ENCODE measurements at places on chromosomes 12 and 14.

GRCh38 chr12:51971679-51972421 lies 20.4 kb downstream of the ACVR1B start:
- DNase-seq, result no peak

- no peak for DNase-seq
Observed at GRCh38 chr14:73833034-73833433, 18.6 kb upstream of the PTGR2 start.

- DNase-seq, result peak; percentile 43
Observed at GRCh38 chr12:109461846-109462756, 15.0 kb downstream of the KCTD10 start.

DNA sequence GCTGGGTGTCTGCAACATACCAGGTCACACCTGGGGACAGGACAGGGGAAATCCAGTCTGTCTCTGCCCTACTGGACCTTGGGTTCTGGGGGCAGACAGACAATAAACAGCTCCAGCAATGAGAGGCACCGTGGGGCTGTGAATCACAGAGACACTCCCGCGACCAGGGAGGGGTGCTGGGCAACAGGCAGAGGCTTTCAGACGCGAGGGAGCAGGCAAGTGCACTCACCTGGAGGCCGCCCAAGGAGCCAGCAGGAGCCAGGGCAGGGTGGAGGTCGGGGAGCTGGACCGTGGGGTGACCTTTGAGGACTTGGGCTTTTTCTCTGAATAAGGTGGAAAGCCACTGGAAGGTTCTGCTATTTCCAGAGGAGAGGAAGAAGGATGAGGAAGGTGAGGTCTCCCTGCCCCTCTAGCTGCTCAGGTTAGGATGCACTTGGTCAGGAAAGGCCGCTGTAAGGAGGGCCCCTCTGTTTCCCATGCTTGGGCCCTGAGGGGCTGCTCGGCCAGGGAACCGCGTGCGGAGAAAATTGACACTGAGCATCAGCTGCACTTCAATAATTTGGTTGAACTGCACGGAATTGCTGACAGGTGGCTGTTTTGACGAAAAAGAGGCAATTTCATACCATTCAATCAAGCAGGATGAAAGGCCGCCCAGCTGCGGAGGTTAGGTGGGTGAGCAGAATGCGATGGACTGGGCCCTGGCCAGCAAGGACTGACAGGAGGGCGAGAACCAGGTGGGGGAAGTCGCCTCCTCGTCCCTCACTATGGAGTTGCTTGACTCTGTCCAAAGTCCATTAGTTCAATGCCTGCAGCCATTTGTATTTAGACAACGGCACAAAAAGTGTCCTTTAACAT lies 42.2 kb downstream of the JAG2 start:
- no peak for DNase-seq

DNA sequence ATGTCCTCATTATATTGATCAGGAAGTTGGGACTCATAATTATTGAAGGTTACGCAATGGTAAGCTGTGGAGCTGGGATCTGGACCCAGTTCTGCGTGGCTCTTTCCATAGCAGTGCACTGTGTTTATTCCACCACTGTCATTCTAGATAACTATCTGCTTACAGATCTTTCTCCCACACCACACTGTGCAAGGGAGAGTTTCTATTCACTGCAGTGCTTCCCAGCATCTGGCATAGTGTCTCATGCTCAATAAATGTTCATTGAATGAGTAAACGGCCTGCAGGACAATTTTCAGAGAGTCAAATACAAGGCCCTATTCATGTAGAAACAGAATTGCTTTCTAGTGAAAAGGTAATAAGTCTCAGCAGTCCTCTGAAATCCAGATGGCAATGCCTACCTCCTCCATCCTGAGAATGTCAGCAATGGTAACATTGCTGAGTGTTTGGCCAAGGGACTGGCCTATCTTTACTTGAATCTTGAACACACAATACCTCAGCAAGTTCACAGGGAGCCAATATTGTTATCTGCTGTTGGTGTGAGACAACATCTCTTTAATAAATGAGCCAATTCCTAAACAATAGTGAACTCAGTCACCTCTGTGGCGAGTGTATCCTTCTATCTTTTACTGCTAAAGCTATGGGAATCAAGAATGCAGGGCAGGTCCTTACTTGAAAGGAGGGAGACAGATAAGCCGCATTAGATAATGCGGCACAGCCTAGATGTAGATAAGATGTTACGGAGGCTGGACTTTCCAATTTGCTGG lies 332.4 kb upstream of the PRICKLE1 start:
- DNase-seq, result peak; percentile 74

GRCh38 chr12:57865084-57865751 lies 18.7 kb upstream of the CTDSP2 start:
- DNase-seq, result no peak

DNA sequence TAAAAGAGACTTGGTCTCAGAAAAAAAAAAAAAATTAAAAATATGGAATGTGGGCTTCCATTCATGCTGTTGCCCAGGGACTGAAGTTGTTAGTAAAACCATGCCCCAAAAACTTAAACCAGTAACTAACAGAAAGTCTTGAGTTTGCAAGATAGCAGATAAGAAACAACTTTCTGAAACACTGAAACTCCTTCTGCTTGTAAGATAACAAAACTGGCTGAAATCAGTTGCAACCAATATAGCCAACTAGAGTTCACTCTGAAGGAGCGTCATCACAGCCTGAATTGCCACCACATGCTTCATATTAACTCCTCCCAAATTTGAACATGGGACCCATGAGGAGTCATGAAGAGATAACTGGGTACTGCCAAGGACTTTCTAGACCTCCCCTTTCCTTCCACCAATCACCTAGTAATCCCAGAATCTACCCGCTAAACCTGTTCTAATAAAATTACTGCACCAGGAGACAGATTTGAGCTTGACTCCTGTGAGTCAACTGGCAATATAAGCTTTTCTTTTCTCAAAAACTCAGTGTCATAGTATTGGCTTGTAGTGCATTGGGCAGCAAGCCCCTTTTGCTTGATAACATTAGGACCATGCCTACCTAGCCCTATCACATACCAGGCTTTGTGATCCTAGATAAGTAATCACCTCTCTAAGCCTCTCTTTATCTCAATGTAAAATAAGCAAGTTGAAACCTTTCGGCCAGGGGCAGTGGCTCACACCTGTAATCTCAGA lies 53.6 kb downstream of the R3HDM2 start:
- peak; percentile 14 for DNase-seq

GRCh38 chr14:91061056-91061887 lies 831 bp upstream of the RPS6KA5 start:
- no peak for DNase-seq

GRCh38 chr12:106126441-106127337 lies 12.1 kb downstream of the NUAK1 start:
- no peak for DNase-seq

DNA sequence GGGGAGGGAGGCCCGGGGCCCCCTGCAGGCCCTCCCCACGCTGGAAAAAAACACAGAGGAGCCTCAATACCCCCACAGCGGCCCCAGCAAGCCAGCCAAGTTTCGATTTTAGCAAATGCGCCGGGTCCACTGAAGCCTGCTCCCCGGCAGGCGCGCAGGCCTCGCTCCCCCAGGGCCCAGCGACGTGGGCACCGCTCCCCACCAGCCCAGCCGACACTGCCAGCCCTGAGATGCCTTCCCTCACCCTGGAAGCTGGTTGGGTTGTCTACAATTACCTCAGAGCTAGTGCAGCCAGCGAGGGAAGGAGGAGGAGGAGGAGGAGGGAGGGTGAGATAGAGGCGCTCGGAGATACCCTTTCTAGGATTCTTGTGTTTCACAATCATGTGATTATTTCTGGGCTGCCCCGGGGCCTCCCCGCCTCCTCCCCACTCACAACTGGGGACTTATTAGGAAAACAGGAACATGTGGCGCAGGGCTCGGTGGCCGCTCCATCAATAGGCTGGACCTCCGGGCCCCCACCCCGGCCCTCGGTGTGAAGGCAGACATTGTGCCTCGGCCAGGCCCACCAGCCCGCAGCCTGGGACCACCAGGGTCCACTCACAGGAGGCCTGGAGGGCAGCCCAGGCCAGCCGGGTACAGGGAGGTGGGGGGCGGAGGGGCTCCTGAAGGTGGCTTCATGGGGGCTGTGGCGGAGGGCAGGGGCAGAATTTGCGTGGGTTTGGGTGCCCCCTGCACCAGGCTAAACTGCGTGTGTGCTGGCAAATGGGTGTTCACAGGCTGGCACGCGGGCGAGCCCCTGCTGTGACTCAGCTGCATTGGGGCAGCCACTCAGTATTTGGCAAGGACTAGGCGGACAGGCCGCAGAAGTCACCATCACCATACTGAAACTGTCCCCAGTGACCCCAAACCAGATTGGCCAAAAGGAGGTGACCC lies 109.9 kb downstream of the NCOR2 start:
- no peak for DNase-seq

DNA sequence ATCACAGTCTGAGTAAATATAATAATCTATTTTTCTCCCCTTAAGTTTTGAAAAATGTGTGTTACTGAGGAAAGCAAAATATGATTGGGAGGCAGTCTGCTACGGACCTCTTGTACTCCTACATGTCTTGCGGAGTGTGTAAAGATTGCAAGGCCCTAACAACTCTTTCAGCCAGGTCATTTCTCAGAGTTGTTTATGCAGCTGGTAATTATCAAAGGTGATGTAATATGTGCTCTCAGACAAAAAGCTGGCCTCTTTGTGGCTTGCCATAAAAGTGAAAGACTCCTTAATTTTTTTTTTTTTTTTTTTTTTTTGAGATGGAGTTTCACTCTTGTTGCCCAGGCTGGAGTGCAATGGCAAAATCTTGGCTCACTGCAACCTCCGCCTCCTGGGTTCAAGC lies 40.5 kb upstream of the MON2 start:
- no peak for DNase-seq

DNA sequence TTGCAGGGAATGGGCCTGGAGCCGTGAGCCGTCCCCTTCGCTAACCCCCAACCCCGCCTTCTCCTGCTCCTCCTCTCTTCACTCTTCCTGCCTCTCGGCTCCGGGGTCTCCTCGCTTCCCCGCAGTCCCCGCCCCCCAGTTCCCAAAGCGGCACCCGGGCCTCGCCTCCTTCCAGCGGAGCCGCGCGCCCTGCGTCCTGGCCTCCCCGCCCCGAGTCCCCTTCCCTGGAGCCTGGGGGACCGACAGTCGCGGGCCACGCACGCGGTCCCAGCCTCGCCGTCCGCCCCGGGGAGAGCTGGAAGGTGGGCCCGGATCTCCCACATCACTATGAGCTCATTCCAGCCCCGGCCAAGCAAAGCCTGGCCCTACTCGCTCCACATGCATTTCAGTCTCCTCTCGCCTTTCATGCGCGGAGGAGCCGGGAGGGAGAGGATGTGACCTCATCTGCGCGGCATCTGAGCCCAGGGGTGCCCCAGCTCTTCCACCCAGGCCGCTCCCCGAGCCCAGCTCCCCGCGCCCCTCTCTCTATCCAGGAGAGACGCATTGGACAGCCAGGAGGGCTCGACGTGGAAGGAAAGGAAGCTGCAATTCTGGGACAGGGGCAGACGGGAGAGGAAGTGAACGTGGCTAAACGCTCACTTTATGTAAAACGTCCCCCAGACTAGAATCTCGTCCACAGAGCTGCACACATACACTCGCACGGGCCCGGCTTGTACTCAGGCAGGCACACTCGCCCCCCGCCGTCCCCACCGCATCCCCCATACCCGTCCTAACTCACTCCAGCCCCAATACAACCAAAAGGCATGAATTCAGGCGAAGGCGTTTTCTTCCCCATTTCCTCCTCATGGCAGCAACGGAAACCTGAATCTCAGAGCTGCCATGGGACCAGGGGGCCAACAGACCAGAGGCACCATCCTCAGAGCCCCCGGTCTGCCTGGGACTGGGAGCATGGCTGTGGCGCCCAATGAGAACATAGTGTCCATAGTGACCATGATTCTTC lies 108.7 kb upstream of the CCND2 start:
- no peak for DNase-seq

GRCh38 chr12:107318556-107318805 lies 225.1 kb upstream of the CRY1 start:
- DNase-seq, result no peak

GRCh38 chr14:52003324-52003723 lies 14.0 kb downstream of the RTRAF start:
- no peak for DNase-seq

- no peak for DNase-seq
Observed at GRCh38 chr12:43094886-43095575, 457.0 kb downstream of the ADAMTS20 start.

- DNase-seq, result no peak
Observed at GRCh38 chr14:103833711-103834110, 13.7 kb downstream of the PPP1R13B start.

GRCh38 chr14:92841930-92842329 lies 47.8 kb downstream of the GOLGA5 start:
- DNase-seq, result no peak

DNA sequence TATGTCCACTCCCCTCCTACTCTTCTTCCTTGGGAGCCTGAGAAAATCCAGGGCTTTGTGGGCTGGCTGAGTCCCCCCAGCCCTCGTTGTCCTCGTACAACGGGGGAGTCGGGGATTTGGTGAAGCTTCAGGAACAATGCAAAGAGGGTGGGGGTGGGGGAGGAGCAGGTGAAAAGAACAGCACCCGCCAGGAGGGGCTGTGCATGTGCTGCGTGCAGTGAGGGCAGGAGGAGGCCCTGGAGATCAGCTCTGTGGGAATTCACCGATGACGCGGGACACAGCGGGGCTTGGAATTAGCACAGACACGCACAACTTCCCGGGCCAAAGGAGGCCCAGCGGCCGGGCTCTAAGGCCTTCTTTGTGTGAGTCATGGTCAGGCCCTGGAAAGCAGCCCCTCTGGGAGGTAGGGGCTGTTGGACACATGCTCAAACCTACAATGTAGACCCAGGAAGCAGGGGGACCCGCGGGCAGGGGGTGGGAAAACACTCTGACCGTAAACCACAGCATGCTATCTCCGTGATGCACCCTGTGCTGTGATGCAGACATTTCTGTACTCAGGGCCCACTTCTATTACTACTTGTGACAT lies 32.8 kb downstream of the RBM19 start:
- DNase-seq, result no peak

- DNase-seq, result peak; percentile 75
Observed at GRCh38 chr14:99378782-99379214, 101.9 kb downstream of the SETD3 start.

DNA sequence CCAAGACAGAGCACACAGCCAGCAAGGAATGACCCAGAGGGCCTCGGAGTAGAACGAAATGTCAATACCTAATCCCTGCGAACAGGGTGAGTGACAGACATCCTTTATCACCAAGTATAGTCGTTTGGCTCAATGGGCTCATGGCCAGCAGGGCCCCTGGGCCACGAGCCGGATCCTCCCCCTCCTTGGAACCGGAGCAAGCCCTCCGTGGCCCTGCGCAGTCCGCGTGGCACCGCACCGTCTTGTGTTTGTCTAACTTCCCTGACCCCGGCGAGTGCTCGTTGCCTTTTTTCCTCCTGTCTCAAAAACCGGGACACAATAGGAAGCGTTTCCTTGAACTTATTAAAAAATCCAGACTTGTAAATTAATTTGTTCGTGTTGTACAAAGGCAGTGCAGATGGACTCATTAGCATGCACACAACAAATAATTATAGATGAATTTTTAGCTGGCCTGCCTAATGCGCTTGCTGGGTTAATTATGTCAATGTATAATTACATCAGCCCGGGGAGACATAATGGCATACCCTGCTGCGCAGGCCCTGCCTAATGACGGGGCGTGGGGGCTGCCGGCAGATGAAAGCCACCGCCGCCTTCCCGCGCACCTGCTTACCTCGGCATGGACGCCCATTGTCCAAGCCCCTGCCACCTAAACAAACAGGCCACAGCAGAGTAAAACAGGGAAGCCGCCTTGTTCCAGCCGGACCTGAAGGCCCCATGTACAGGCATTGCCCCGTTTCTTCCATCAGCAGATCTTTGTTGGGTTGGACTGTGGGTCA lies 81.6 kb downstream of the PHETA1 start:
- no peak for DNase-seq

GRCh38 chr12:4056910-4057845 lies 184.0 kb upstream of the PARP11 start:
- DNase-seq, result no peak
